ENCODE measurements at places on chromosomes 7 and 10.

- no peak for DNase-seq
Measured at GRCh38 chr10:35674843-35675242, 32.7 kb upstream of the FZD8 start.

- DNase-seq, result no peak
Measured at GRCh38 chr10:118694848-118695247, 59.9 kb downstream of the CACUL1 start.

DNA sequence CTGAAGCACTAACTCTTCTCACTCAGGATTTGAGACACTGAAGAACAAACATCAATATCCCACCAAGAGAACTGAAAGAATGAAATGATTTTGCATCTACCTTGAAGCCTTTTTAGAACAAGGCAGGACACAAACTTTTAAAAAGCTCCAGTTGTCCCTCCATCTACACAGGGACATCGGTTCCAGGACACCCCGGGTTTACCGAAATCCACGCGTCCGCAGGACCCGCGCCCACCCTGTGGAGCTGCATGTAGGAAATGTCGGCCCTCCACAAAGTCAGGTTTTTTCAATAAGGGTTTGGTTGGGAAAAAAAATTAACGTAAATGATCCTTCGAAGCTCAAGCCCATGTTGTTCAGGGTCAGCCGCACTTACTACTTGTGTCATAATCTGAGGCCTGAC is 94.0 kb downstream of the DIP2C start:
- no peak for DNase-seq

DNA sequence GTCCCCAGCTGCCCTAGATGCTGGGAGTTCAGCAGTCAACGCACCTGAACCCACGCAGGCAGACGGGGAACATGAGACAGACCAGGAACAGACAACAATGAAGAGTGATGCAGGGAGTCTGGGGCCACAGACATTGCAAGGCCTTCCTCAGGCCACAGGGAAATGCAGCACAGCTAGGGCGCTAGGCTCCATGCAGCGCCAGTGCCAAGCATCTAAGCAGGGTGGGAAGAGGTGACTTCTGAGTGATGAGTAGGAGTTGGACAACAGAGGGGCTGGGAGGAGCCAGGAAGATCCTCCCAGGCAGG is 7.7 kb upstream of the RET start:
- DNase-seq, result no peak

DNA sequence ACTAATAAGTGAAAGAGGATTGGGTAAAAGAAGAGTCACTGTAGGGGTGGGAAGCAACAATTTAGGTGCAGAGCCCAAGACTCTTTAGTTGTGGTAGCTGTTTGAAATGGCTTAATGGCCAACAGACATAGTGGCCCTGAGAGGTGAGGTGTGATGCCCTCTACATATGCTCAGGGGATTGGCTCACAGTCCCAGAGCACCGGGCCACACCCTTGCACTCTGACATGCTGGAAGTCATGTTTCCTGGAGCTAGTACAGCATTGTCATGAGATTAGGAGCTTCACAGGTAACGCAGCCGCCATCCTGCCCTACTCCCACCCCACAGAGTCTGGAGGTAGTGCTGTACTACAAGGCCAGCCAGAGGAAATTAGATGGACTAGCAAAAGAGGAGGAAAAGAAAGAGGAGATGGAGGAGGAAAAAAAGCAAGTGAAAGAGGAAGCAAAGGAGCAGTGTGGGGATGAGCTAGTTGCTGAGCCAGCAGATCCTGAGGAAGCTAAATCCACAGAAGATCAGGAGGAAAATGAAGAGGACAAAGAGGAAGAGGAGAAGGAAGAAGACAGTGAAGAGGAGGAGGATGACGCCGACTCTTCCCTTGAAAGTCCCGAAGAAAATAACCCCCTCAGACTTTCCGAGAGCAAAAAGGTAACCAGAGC is 14.8 kb upstream of the FLNC start:
- no peak for DNase-seq

DNA sequence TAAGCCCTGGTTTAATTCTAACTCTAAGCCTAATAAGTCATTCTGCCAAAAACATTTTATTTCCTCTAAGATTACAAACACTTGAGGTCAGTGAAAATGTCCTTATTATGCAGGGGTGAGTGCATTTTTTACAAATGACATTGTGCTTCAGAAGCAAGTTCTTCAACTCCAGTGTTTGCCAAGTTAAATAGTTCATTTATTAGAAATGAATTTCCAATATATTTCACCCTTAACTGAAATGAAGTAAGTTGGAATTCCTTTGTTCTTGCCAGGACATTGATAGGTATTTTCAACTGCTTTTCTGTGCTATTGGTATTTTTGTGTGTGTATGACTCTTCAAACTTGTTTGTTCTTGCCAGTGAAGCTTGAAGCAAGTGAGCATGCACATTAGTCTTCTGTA is 89.5 kb upstream of the CCDC6 start:
- no peak for DNase-seq

DNA sequence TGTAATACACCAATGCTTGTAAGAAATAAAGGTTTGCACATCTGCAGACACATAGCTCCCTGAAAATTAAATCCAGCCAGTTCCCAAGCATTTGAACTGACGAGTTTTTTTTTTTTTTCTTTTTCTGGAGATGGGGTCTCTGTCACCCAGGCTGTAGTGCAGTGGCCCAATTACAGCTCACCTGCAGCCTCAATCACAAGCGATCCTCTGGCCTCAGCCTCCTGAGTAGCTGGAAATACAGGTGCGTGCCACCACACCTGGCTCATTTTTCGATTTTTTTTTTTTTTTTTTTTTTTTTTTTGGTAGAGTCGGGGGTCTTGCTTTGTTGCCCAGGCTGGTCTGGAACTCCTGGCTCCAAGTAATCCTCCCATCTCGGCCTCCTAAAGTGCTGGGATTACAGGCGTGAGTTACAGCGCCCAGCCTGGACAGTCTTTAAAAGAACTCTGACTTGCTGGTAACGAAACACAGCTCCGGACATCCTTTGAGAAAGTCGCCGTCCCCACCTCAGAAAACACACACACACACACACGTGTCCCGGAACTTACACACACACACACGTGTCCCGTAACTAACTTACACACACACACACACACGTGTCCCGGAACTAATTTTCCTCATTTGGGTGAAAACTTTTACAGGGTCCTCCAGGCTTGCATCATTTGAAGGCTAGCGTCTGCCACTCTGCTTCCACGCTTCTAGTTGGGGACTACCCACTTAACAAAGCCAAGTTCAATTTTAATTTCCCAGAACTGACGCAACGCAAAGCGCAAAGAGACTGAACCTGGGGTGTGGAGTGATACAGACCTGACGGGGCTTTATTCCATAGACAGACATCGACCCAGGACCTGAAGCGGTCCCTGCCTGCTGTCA is 18.6 kb downstream of the OCM2 start:
- DNase-seq, result no peak

GRCh38 chr7:27116962-27117886 is 13.3 kb downstream of the HOXA4 start:
- DNase-seq, result no peak

DNA sequence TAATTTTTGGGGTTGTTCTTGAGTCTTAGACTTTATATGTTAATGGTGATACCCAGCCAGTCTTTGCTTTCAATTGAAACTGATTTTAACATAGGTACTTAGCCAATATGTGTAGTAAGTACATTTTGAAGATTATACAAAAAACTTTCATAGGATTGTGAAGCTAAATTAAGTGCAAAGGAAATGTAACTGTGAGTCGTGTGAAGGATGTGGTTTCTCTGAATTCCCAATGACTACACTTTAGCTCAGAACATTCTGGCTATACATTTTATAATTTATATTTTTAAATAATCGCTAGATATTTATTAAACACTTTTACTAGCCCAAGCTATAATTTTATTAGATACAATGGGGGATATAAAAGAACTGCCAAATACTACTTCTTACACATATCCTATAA is 359.3 kb downstream of the PCLO start:
- DNase-seq, result no peak

DNA sequence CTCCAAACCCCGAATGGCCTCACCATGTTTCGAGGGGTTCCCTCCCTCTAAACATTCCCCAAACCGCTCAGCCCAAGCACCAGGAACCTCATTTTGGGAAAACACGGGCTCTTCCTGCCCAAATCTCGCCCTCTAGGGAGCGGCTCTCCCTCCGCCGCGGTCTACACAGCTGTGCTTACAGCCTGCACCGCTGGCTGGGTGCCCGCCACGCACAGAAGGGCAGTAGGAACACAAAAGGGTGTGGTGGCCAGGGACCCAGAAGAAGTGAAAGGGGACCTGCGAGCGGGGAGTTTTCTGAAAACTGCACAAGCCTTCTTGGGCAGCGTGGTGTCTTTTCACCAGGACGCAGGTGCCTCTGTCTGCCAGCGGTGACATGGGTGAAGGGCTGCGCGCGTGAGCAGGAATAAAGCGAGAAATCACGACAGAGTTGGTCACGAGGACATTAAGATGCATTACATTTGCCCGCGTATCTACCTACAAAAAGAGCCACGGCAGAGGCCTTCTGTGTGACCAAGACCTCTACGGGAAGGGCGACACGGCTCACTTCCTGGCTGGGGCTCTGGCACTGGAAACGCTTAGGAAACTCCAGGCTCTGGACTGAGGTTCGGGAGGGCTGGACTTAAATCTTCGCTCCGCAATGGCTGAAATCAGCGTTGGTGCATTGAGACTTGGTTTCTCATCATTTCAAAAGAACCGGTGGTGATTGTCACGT is 171.7 kb downstream of the LSM5 start:
- DNase-seq, result no peak

DNA sequence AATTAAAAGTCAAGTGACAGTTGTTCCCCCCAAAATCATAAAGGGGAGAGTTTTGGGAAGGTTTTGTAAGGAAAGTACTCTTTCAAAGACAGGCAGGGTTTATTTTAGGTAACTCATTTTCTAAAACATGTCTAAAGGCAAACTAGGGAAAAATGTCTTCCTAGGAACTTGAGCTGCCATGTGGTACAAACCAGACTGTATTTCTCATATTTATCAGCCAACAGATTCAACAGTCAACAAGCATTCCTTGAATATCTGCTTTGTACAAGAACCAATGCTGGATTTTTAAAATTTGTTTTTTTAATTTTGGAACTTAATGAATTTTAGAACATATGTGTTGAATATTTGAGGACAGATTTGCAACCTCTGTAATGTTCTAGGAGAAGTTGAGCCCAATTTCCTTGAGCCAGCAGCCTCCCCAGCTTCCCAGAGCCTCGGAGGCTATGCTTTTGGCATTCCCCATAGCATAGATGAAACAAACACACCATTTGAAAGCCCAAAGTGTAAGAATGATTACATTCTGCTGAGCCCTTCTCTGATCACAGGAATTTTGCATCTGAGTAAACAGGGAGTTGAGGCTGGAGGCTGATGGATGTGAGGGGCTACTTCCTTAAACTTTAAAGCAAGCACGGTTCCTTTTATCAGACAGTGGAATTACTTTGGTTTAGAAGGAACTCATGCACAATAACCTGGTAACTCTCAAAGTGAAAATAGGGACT is 345.1 kb downstream of the RNLS start:
- peak; percentile 16 for DNase-seq

GRCh38 chr10:58282615-58283014 is 13.7 kb downstream of the CISD1 start:
- no peak for DNase-seq

DNA sequence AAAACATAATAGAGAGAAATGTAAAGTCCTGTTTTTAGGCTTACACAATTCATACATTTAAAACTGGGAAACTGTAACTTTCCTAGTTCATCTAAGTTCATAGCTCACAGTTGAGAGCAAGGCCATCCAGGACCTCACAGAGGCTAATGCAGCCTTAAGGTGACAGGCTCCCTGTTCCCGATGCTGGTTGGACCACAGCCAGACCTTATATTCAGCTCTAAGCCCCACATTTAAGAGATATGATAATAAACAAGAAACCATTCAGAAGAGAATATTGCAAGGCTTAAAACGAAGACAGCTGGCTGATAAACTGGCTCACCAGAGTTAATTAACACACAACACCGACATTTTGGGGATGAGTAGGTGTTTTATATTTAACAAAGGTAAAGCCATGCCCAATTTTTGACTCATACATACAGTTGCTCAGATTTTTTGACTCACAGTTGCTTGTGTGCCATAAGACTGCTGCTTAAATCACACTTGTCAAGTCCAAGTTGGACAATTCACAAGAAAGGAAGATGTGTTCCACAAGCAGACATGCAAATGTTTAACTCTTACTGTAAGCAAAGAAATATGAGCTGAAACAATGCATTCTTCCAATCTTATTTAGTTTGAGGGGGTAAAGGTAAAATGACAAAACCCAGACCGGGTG is 41.1 kb upstream of the TMEM213 start:
- DNase-seq, result no peak

DNA sequence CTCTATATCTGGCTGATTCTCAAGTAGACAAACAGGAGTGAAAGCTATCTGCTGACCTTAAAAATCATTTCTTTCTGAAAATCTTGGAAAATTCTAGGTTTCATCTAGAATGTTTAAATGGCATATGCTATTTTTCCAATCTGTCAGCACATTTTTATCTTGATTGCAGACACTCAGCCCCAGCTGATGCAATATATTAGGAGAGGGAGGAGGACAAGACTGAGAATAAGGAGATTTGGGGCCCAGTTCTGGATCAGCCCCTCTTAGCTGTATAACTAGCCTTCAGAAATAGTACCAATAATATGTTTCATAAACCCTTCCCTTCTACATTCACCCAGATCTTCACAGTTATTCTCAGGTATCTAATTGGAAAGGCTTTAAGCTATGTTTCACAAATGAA is 131.2 kb downstream of the HDAC9 start:
- DNase-seq, result no peak

- DNase-seq, result peak; percentile 20
Measured at GRCh38 chr7:139362302-139362701, 2.6 kb downstream of the LUC7L2 start.

DNA sequence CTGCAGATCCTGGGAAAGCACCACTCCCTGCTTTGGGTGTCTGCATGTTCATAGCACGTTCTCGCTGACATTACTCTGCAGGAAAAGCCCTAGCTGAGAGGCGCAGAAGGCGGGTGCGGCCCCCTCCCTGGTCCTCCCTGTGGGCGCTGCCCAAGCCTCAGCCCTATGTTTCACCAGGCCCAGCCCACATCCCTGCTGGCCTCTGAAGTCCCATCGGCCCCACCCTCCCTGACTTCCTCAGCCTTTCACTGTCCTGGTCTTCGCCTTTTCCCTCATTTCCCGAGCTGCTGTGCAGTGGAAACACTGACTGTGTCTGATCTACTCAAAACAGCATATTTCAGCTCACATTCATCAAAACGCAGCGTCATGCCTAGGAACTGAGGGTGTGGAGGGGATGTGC is 36.3 kb upstream of the DIP2C start:
- DNase-seq, result no peak

DNA sequence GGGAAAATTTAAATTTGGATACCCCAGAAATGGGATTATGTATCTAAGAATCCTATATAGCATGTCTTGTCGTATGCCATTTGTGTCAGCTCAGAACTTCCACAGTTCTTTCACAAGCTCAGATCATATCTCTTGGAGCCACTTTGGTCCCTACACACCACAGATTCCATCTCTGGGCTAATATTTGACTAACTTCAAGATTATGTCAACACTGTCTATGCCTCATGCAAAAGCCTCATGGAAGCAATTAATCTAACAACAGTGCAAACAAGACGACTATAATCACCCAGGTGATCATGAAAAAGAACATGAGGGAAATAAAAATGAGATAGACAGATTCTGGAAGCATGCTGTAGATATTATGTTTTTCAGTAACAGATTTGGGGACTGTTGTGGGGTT is 189.1 kb downstream of the LRRTM3 start:
- DNase-seq, result peak; percentile 85

- DNase-seq, result no peak
Measured at GRCh38 chr10:14958872-14959220, 342 bp upstream of the MEIG1 start.

- DNase-seq, result no peak
Measured at GRCh38 chr7:91082038-91082437, 182.2 kb upstream of the FZD1 start.

Measured in NCI-H526 (cell line).